ENCODE measurements at places on chromosomes 4 and X.

GRCh38 chr4:140249351-140249750 is 95.4 kb upstream of the MAML3 start:
- DNase-seq = no peak

DNA sequence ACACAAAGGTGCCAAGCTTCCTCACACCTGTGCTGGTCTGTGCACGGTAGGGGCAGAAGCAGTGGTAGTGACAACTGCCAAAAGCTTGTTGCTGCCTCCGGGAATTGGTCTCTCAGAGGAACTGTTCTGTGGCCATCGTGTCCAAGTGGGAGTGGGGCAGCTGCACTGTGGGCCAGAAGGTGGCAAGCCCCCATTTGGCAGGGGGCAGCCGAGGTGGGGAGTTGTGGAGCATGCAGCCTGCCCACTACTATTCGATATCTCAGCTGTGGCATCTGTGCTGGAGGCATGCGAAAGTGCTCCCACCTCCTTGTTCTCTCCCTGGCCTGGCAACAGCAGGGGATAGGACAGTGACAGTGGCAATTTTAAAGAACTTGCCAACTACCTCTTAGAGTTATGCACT is 192.8 kb downstream of the TBX22 start:
- no peak for DNase-seq

DNA sequence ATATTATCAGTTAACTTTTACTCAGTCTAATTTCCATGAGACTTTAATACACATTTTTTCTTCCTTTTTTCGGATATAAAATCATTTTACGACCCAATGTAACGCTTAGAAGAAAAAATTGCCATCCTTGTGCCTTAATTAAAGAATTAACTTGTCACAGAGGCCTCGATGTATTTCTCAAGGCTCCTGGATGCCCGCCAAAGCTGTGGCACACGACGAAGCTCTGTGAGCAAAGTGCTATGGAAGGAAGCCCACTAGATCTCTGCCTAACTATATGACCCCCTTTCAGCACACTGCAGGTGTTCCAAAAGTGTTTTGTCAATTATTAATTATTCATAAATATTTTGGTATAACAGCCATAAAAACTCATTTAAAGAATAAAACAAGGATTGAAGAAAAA is 54.4 kb downstream of the TAPT1 start:
- no peak for DNase-seq

DNA sequence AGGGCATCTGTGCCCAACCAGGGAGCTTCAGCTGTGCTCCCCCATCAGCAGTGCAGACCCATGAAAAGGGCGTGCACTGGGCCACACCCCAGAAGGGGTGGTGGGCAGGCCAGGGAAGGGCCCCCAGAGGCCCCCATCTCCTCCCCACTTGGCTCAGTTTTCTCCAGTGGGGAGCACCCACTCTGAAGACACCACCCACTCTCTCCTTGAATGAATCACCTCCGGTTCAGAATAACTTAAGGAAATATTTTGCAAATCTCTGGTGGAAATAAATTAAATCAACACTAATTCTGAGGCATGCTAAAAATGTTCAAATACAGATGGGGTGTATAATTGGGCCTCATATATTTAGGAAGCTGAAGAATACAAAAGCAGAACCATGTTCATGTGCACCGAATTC is 41.3 kb upstream of the PPP2R2C start:
- no peak for DNase-seq

GRCh38 chr4:178215763-178216162 is 773.5 kb upstream of the AGA start:
- DNase-seq = no peak

- DNase-seq = no peak
Measured at GRCh38 chr4:147044241-147044640, 98.6 kb upstream of the TTC29 start.

- DNase-seq = no peak
Measured at GRCh38 chr4:186002853-186003252, 66.1 kb upstream of the TLR3 start.

- DNase-seq = no peak
Measured at GRCh38 chrX:74593593-74593992, 20.8 kb downstream of the RLIM start.

DNA sequence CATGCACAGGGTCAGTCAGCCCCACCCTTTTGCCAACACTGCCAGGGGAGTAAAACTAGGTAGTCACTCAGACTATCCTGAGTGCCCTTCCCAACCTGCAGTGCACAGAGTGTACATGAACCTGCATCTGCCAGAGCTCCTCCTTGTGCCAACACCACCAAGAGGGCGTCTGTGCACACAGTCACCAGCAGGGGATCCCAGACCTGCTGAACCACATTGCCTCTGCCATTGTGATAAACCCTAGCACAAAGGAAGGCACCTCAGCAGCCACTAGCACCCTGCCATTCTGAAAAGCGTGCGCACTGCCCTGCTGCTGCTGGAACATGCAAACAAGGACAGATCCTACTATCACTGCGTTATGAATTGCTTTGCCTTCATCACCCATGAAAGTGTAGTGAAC is 247.8 kb upstream of the POU3F4 start:
- no peak for DNase-seq

GRCh38 chr4:81651243-81651899 is 179.7 kb upstream of the RASGEF1B start:
- no peak for DNase-seq

- DNase-seq = no peak
Measured at GRCh38 chrX:51894697-51895336, 1.4 kb downstream of the MAGED1 start.

- no peak for DNase-seq
Measured at GRCh38 chrX:34879886-34880285, 62.7 kb upstream of the FAM47B start.

DNA sequence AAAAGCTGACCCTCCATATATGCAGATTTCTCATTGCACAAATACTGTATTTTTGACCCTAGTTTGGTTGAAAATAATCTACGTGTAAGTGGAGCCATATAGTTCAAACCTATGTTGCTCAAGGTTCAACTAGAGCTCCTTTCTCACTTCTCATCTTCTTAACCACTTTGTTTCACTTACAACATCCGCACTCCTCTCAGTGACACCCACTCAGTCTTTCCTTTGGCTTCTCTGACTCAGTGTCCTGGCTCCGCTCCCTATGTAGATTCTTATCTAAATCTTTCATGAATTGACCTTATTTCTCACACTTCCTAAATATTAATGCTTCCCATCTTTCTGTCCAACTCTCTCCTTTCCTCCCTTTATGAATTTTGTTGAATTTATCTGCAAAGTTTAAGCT is 32.9 kb upstream of the DKK2 start:
- no peak for DNase-seq

DNA sequence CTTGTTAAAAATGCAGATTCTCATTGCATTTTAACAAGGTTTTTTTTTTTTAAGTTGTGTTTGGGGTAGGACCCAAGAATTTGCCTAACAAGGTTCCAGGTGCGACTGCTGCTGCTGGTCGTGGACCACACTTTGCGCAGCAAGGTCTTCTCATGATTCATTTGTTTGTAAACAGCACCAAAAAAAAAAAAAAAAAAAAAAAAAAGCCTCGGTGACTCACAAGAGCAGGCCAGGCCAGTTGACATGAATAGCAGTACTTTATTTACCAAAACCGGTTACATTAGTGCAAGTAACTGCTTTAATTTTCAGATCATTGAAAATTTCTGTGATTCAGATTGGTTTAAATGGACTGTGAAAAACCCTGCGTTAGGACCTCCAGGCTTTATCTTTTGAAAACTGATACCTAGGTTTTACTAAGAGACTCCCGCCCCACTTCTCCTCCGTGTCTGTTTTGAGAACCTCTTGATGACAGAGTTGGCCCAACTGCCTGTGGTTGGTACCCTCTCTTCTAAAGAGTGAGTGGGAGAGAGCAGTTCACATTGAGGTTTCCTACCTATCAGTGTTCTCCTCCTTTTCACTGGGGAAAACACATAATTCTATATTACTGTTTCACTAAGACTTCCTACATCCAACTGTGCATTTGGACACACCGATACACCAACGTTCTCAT is 86.2 kb downstream of the PHEX start:
- no peak for DNase-seq

DNA sequence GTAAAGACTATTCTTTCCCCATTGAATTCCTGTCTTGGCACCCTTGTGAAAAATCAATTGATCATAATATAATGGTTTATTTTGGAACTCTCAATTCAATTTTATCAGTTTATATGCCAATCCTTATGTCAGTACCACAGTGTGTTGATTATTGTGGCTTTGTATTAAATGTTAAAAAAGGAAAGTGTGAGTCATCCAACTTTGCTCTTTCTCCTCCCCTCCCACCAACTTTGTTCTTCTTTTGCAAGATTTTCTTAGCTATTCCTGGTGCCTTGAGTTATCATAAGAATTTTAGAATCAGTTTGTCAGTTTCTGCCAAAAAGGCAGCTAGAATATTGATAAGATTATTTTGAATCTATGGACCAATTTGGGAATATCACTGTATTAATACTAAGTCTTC is 11.2 kb upstream of the RNF175 start:
- DNase-seq = no peak

DNA sequence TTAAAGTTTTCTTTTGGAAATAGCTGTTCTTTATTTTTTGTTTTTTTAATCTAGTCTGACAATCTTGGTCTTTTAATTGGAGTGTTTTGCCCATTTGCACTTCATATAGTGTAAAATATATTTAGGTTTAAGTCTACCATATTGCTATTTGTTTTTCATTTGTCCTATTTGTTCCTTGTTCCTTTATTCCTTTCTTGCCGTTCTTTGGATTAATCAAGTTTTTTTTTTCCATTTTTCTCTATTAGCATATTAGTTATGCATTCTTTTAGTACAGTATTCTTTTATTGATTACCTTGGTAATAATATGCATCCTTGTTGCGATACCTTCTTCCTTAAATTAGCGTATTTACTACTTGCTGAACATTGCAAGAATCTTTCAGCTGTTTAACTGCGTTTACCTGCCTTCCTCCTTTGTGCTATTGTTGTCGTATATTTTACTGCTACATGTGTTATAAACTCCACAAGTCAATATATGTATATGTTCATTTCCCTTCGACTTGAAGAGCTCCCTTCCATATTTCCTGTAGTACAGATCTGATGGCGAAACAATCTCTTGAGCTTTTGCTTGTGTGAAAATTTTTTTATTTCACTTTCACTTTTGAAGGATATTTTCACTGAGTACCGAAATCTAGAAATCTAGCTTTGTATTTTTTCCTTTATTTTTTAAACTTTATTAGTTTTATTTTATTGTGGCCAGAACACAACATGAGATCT is 23.9 kb upstream of the RNF212 start:
- DNase-seq = no peak

GRCh38 chrX:39642071-39642470 is 455.7 kb downstream of the BCOR start:
- no peak for DNase-seq

GRCh38 chrX:132591719-132592275 is 103.0 kb upstream of the MBNL3 start:
- DNase-seq = no peak

DNA sequence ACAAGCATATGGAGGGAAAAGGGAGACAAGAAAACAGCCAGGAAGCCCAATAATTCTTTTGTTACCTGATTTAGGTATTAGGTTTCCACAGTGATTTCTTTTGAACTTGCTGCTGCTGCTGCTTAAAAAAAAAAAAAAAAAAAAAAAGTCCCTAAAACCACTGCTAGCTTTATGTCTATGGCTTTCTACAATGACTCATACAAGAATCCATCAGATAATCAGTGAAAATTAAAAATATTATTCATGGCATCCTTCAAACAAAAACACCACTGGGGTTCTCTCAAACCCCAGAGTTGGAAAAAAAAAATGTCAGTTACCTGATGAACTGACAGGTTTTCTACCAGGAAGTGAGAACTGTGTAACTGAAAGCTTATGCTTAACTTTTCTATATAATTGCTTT is 14.3 kb downstream of the EPHA5 start:
- no peak for DNase-seq

DNA sequence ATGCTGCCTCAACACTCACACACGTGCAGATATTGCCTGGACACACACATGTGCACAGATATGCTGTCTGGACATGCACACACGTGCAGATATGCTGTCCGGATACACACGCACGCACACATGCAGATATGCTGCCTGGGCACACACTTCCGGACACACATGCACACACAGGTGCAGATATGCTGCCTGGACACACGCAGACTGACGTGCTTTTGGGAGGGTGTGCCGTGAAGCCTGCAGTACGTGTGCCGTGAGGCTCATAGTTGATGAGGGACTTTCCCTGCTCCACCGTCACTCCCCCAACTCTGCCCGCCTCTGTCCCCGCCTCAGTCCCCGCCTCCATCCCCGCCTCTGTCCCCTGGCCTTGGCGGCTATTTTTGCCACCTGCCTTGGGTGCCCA is 14.7 kb downstream of the FGFRL1 start:
- DNase-seq = no peak

- DNase-seq = no peak
Measured at GRCh38 chr4:98283219-98284189, 22.3 kb downstream of the RAP1GDS1 start.

DNA sequence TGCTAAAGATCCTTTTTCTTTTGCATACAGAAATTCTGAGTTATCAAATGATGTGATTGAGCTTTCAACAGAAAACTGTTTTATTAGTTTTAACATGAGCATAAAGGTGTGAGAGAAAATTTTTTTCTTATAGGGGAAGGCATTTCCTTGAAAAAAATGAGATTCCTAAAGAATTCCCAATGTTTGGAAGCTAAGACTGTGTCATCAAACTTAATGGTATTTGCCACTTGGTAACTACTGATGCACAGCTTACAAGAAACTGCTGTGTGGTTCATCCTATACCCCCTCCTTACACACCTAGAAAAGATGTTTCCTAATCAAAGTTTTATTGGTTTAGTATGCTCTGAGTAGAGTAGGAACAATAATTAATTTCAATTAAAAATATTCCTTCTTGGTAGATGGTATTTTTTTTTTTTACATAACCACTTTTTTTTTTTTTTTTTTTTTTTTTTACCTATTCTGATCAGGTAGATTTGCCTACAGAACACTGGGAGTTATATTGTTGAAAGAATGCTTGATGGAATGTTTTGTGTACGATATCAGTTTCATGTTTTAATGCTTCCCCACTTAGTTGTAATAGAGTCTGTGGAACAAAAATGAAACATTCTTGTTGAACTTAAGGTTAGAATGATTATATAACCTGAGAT is 6.0 kb downstream of the PTPN13 start:
- DNase-seq = no peak

Data from activated gamma-delta T cell treated with anti-CD3 and anti-CD28 coated beads, Interleukin-2, amount 50 U/mL, for 16 hours (primary cell).